ENCODE measurements at places on chromosomes 12 and 14.

DNA sequence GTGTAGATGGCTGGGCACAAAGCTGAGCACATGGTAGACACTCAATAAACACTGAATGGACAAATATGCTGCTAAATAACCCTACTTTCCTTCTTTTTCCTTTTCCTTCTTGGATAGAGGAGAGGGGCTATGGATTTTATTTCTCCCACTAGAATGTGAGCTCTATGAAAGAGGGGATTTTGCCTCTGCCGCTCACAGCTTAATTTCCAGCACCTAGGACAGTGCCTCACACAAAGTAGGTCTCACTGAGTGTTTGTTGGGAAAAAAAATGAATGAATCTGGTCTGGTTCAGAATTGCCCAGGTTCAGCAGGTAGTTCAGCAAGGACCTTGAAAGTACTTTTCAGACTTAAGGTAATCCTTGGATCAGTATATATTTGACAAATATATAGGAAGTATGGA, 65.5 kb downstream of the WSCD2 start:
- no peak for DNase-seq

GRCh38 chr14:88323523-88324199, 592 bp upstream of the KCNK10 start:
- no peak for DNase-seq

DNA sequence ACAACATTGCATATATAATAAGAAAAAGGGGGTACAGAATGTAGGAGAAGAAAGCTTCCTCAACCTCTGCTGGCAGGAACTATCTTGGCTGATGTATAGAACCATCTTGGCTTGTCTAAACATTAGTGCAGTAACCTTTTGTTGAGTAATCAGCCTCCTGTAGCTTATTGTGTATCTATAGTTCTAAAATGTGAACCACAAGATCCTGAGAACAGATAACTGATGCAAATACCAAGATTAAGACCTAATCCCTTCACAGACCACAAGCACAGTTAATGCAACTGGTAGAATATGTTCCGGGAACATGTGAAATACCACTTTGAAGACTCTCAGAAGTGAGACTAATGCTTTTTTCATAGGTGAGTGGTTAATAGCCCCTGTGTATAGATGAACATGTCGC, 50.7 kb upstream of the KCNC2 start:
- DNase-seq = no peak

DNA sequence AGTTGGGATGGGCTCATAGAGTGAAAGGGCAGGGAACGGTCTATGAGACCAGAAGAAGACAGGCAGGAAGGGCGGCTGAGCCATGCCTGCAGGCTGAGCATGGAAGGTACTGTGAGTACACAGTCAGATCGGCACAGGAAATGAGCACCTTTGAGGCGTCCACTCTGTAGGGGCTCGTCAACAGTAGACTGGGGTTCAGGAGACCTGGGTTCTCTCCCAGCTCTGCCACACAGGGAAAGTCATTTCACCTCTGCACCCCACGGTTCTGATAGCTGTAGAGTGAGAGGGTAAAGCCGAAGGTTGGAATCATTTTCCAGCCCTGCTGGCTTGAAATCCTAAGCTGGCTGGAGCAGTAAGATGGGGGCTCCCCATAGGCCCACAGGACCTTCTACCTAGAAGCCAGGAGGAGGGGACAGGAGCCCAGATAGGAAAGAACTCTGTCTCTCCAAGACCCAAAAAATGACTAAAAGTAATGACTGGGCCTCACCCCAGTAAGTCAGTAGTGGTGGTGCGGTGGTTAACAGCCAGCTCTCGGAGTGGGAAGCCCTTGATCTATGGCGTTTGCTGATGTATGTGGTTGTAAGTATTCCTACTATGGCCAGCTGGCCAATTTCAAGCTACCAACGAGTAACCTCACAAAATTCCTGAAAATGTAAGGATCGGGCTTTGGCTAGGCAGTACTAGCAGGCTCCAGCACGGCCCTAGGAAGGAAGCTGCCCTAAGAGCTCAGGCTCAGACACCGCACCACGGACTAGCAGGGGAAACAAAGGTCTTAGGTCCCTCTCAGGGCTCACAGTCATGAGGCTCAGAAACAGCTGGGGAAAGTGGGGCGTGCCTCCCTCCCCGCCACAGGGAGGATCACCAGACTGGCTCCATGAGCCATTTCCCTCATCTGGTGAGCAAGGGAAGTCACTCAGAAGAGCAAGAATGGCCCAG, 10.3 kb upstream of the CD27 start:
- DNase-seq = no peak

GRCh38 chr12:55955344-55955743, 10.5 kb downstream of the PMEL start:
- no peak for DNase-seq

- DNase-seq = no peak
Observed at GRCh38 chr12:113697651-113698509, 226.2 kb upstream of the LHX5 start.

GRCh38 chr14:32657081-32657480, 281.6 kb upstream of the NPAS3 start:
- DNase-seq = peak; percentile 47

DNA sequence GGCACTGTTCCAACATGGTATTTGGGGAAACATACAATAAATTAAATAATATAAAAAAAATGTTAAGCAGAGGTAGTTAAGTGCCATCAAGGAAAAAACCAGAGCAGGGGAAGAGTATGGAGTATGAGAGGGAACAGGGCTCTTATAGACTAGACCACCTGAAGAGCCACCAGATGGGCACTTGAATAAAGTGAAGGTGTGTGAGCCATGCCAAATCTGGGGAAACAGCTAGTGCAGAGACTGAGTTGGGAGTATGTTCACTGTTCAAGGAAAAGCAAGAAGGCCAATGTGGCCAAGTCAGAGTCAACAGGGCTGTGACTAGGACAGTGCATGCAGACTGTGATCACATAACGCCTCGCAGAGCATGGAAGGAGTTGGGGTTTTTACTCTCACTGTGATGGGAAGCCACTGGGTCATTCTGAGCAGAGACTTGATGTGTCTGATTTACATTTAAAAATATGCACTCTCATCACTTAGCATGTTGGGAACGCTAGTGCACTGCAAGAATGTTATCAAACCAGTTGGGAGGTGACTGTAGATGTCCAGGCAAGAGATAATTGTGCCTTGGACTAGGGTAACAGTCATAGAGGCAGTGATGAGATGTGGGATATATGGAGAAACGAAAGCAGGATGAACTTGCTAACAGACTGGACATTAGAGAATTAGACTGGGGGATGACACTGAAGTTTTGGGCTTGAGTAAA, 25.6 kb downstream of the NDUFA12 start:
- DNase-seq = no peak

GRCh38 chr12:123263196-123263817, 8.3 kb downstream of the CDK2AP1 start:
- no peak for DNase-seq

DNA sequence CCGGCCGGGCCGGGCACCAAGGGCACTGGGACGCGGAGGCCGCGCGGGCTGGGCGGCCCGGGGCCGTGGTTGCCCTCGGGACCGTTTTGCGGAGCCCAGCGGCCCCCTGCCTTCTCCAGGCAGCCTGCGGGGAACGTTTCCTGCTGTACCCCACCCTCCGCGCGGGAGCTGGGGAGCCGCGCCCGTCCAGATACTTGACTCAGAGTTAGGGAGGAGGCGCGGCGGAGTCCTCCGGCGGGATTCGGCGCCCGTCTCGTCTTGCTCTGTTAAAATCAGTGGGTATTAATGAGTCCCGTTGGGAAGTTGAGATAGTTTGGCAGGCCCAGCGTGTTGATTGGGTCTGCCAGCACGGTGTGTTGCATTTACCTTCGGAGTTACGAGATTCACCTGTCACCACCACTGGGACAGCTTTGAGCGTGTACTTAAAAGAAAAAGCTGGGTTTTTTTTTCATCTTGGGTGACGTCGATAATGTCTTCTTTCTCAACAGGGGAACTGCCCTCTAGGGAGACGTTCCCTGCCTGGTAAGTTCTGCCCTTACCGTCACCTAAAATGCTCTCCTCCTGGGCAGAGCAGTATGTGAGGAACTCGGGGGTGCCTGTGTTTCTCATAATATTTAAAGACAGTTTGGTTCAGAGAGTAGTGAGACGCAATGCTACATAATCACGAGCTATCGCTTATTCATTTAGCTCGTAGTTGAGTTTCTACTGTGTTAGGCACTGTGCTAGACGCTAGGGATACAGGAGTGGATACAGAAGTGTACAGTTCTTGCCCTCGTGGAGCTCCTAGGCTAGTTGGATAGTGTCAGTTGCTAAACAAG, 596 bp downstream of the DLST start:
- DNase-seq = no peak

- peak; percentile 21 for DNase-seq
Observed at GRCh38 chr14:95432144-95433093, 84.0 kb downstream of the SYNE3 start.

GRCh38 chr14:64676410-64677008, 27.7 kb upstream of the PLEKHG3 start:
- no peak for DNase-seq

- peak; percentile 5 for DNase-seq
Observed at GRCh38 chr14:75615200-75615599, 36.8 kb downstream of the FLVCR2 start.

GRCh38 chr14:94373708-94374107, 14.7 kb downstream of the SERPINA1 start:
- DNase-seq = no peak

DNA sequence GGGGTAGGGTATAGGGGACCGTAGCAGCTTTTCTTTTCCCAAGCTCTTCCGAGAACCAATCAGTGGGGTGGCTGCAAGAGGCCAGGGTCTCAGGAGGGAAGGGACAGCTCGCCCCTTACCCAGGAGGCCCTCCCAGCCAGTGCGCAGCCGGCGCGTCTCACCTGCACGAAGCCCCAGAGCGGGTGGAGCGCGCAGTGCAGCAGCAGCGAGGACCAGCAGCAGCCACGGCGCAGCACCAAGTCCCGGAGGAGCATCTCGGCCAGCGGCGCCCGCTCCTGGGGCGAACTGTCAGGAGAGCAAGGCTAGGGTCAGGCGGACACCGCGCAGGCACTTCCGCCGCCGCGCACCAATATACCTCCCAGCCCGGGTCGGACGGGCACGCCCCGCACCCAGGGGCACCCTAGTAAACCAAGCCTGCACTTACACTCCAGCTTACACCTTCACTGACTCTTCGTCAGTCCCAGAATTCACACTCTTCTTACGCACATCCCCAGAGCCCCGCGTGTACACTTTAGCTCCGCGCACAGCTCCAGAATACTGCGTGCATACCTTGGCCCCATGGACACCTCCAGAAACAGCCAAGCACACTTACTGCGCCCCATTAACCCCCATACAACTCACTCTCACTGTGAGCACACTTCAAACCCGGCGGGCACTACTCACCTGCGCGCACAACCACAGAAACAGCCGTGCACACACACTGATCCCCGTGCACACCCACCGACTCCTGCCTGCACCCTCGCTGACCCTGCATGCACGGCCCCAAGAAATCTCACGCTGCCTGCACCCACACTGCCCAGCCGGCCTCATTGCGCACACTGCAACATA, 606 bp downstream of the PRIMA1 start:
- DNase-seq = peak; percentile 29

DNA sequence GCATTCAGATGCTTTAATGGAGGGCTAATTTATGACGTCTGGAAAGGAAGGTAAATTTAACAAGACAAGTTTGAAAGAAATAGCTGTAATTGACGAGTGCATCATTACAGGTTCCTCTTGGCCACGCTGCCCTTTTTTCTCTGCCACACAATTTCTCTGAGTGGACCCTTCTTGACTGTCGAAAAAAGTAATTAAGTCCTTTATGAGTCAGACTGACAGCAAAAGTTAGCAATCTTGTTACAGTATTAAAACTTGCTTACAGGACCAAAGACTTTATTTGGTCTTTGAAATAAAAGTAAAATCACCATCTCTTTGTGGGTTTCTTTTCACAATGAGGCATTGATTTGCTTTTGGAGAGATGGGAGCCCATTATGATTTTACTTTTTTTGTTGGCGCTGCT, 42.6 kb downstream of the SAMD4A start:
- no peak for DNase-seq

DNA sequence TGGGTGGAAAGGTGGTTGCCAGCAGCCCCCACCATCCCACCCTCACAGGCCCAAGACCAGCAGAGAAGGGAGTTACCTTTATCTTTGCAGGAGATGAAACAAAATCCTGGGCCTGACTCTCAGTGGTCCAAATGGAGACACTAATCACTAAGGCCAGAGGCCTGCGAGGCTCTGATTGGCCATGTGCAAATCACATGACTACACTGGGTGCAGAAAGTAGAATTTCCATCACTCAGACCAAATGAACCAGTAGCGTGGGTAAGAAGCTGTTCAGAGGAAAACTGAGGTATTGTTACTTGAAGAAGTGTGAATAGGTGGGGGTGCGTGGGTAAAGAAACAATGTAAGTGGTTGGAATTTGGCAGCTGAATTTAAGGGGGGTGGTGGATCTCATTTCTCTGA, 20.2 kb upstream of the PPP1CC start:
- DNase-seq = no peak

GRCh38 chr12:102797528-102797927, 119.5 kb downstream of the PAH start:
- DNase-seq = no peak

- no peak for DNase-seq
Observed at GRCh38 chr12:101343893-101344292, 63.7 kb downstream of the ARL1 start.

DNA sequence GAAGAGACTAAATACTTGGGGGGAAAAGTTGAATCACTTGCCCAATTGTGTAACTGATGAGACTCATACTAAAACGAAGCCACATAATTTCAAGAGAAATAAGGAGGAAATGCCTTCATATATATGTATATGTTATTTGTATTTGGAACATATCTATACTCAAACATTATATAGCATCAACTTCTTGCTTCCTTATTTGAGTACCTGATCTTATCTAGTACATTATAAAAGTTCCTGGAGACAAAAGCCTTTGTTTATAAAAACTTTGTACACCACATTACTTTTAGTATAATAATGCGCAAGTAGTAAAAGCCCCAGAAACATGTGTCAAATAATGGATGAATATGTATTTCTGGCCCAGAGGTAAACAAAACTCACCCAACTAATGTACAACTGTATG, 92.0 kb downstream of the SLC2A13 start:
- DNase-seq = no peak

DNA sequence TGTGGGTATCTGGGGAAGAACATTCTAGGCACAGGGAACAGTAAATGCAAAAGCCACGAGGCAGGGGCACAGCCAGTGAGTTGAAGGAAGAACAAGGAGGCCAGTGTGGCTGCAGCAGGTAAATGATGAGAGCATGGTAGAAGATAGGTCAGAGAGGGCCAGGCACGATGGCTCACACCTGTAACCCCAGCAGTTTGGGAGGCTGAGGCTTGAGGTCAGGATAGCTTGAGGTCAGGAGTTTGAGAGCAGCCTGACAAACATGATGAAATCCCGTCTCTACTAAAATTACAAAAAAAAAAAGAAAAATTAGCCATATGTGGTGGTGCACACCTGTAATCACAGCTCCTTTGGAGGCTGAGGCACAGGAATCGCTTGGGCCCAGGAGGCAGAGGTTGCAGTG, 86.7 kb upstream of the ESRRB start:
- no peak for DNase-seq

- no peak for DNase-seq
Observed at GRCh38 chr14:38866461-38866860, 236.6 kb downstream of the SEC23A start.

GRCh38 chr14:73231981-73232851, 5.1 kb upstream of the PAPLN start:
- no peak for DNase-seq

- DNase-seq = no peak
Observed at GRCh38 chr14:53715193-53715721, 241.4 kb downstream of the BMP4 start.

- no peak for DNase-seq
Observed at GRCh38 chr12:107487011-107487680, 198.5 kb upstream of the PWP1 start.
